Stimulated activated CD4-positive, alpha-beta T cell treated with anti-CD3 and anti-CD28 coated beads, Interleukin-15, amount 100 ng/mL, for 1 hour (primary cell): ENCODE measurements at places on chromosomes 6 and 20.

DNA sequence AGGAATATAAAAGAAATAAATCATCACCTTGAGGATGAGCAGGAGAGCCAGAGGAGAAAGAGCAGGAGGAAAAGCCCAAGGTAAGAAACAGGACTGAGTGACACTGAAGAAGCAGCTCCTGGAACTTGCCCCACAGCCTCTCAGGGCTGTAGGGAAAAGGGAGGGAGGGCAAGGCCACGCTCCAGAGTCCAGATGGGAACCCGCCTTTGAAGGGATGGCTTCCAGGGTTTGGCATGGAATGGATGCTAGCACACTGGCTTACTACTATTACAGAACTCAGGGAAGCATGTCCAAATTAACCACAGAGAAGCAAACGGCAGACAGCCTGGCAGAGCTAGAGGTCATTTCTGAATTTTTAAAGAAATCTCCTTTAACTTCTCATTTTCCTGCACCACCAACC is 26.8 kb downstream of the RALGAPA2 start:
- DNase-seq, result no peak

DNA sequence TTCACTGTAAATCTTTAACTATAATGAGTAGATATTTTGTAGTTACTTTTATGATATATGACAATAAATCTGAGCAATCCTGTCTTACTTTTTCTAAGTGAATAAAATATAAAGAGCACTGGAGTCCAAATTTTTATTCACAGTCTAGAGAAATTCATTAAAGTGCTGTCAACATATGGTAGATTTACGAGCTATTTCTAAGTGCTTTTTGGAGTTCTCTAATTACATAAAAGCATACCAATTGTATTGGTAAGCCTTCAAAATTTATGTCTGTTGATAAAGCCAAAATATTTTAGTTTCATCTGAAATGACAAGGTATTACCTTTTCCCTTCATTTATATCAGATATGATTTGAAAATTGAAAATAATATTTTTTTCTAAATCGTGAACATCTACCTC is 75.4 kb downstream of the MAN1A1 start:
- no peak for DNase-seq

DNA sequence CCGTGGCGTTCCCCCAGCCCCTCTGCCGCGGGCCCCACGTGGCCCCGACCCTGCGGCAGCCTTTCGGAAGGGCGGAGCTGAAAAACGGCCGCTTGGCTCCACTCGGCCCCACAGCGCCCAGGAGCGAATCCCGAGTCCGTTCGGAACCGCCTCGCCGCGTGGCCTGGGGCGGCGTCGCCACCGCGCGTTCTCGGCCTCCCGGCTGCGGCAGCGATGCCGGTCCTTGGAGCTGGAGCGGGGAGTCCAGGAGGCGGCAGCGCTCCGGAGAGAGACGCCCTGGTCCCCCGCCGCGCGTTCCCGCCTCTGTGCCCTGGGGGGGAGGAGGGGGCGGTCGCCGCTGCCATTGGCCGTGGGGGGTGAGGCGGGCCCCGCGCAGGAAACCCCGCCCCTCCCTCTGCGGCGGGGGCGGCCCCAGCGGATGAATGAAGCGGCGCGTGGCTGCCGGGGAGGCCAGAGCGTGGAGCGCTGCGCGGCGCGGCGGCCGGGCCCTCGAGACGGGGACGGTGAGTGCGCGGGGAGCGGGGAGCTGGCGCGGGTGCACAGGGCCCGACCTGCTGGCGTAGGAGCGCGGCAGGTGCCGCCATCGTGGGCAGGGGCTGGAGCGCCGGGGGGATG is at the start of gene SLCO4A1:
SLCO4A1 (plus strand) TSS at position 453 of the 615 bp plus-strand sequence. CDS start 13,952 bp downstream, outside the sequence.
- DNase-seq, result peak; percentile 84

- no peak for DNase-seq
Observed at GRCh38 chr6:148884461-148884860, 137.6 kb downstream of the UST start.

GRCh38 chr6:45956663-45957062 is 59.0 kb downstream of the CLIC5 start:
- no peak for DNase-seq

GRCh38 chr20:10469599-10469998 is 34.5 kb downstream of the SLX4IP start:
- DNase-seq, result no peak
